ENCODE measurements at places on chromosomes 12 and 14.
A peak's percentile ranks its signal among the peaks of the same experiment; 100 is the strongest.

DNA sequence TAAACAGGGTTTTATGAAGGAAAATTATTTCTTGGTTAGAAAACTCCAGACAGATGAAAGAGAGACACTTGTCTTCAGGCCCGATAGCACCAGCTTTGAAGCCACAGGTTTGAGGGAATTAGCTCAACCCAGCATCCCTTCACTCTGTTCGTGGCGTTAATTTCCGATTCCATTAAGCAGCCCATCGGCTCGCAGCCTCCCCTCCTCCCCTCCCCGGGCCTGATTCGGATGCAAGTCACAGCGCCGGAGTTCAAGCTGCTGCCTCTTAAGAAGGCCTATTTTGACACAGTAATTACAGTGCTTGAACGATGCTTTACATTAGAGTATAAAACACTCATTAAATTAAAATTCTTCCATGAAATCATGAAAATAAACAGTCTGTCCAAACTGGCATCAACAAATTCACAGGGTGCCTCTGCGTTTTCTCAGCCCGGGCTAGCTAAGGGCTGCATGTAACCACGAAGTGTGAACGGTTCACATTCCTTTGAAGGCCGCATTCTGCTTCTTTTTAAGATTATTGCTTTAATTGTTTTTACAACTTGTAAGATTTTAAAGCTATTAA, 145.8 kb downstream of the DICER1 start:
- DNase-seq: no peak

- DNase-seq: peak; percentile 60
These were observed 44.2 kb upstream of the FOS start for GRCh38 chr14:75234173-75235115.

DNA sequence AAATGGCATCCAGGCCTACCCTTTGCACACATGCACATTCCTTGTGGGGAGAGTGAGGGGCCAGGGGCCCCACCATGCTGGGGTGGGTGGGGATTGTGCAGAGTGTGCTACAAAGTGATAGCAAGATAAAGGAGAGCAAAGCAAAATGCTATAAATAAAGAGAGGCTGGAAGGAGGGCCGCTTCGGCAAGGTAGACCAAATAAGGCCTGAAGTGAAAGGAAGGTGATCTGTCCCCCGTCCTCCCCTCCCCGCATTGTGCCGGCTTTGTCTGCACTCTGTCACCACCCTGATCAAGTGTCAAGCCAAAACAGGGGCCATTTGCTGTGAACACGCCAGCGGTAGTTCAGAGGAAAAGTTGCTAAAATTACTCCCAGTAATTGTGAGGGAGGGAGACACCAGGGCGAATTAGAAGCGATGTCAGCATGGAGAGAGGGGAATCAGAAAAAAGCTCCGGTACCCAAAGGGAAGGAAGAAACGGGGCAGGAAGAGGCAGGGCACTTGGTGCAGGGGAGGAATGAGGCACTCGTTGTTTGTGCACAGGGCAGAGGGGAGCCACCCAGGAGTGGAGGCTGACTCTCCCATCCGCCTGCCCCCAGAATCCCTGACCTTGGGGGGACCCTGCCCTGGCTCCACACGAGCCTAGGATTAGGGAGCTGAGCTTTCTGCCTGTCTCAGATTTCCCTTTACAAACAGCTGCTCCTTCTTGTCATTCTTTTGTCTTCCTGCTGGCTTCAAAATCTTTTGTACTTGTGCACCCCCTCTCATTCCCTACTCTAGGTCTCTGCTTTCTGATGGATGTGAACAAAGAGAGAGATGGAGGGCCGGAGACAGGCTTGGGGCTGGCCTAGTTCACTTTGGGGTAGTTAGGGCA, 2.9 kb upstream of the MYH7 start:
- no peak for DNase-seq

DNA sequence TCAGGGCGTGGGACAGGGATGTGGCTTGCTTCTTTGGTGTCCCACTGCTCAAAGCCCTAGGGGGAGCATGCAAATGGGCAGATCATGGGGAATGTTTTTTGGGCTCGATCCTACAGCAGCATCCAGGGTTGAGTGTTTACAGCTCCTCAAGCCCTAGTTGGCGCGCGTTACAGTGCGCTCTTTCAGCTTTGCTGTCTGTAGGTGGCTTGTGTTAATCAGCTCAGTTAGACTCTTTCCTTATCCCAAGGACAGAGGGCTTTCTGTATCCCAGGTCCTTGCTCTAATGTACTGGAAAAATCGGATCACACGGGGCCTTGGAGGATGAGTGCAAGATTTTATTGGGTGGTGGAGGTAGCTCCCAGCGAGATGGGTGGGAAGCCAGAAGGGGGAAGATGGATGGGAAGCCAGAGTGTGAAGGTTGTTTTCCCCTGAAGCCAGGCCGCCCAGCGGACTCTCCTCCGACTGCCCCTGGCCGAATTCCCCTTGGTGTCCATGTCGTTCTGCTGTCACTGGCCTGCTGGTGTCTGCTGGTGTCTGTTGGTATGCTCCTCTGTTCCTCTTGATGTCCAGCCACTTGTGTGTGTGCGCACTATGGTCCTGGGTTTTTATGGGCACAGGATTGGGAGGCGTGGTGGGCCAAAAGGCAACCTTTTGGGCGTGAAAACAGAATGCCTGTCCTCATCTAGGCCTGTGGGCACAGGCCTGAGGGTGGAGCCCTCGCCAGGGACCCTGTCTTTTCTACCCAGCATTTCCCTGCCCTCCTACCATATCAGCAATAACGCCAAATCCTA, 10.7 kb upstream of the TXNRD1 start:
- no peak for DNase-seq

DNA sequence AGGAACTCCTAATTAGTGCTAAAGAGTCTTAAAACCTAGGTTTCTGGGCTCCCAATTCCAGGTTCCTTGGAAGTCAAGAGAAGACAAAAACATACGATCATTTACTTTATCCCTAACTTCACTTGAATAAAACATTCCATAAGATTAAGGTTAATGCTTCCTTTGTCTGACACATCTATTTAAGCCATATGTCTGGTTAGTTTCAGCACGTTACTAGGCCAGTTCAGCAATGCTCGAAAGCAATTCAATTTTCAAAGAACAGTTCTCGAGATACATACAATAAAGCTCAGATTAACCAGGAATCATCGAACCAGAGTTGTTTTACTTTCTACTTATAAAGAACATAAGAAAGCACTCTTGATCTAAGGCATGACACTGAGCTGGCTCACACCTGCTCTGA, 68.0 kb upstream of the POC1B start:
- DNase-seq: no peak

DNA sequence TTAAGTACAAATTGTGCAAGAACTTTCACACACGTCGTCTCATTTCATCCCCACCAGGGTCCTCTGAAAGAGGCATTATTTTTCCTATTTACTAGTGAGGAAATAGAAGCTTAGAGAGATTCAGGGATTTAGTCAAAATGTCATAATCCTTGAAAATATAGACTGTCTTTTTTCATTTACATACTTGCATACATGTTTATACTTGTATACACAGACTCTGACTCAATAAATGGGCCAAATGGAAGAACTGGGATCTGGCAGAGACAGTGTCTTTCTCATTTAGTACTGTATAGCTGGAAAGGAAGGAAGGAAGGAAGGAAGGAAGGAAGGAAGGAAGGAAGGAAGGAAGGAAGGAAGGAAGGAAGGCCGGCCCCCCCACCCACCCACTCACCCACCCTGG, 357.7 kb upstream of the SOX5 start:
- DNase-seq: no peak

Data from CD4-positive, alpha-beta T cell treated with Interferon gamma for 1 hour (primary cell).